ENCODE measurements at places on chromosomes 1 and 21. TPM values are rescaled to one million over a fixed set of nuclear protein-coding genes. Genes with fewer than 3 reads are reported as not detected.

GRCh38 chr1:24928689-24929397, 1.2 kb downstream of the RUNX3 start:
- DNase-seq: peak; percentile 72

- no peak for DNase-seq
These were observed 65.5 kb downstream of the ERI3 start for GRCh38 chr1:44289530-44289929.

SPRR2F gene
- polyA plus RNA-seq: not detected

EDARADD gene
- polyA plus RNA-seq: not detected

TMEM200B gene
- not detected for polyA plus RNA-seq

DNA sequence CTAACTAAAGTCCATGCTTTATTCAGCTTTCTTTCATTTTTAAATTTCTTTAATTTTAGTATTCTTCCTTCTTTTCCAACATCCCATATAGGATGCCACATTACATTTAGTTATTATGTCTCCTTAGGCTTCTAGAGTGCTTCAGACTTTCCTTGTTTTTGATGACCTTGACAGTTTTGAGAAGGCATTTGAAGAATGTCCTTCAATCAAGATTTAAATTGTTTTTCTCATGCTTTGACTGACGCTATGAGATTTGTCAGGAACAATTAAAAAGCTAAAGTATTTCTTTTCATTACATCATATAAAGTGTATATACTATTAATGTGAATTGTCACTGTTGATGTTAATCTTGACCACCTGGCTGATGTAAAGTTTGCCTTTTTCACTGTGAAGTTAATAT, 173.7 kb upstream of the LYPLAL1 start:
- DNase-seq: no peak

DNA sequence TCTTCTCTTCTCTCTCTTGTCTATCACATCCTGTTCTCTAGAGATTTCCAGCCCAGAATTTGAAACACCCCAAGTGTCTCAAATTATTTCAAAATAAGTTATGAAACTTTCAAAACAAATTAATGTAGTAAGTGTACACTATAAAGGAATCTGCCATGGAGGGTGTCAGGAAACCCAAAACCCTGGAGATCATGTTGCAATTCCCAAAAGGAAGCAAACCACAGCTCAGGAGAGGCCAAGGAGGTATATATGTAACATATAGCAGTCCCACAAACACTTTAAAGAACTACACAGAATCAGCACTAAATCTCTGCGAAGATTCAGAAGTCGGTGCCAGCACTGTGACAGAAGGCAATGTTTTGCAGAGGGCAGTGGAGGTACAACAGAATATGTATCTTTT, 26.6 kb downstream of the PTPN14 start:
- DNase-seq: no peak

HAO2 gene
- not detected for polyA plus RNA-seq

- no peak for DNase-seq
These were observed 86.1 kb upstream of the CYYR1 start for GRCh38 chr21:26659182-26659581.

DNA sequence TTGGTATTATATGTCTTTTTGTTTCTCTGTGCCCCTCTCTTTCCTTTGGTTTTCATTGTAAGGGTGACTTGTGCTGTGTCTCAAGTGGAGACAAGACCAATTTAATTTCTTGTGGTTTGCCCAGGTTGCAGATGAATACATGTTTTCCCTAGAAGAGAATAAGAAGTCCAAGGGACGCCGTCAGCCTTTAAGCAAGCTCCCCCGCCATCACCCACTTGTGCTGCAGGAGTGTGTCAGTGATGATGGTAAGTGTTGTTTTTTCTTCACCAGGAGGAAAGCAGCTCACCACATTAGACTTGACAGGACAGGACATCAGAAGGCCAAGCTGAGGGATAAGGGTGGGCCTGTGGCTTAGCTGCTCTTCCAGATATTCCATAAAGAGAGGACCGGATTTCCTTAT, 23.8 kb upstream of the ST3GAL3 start:
- no peak for DNase-seq

- DNase-seq: no peak
These were observed 137.1 kb downstream of the EDEM3 start for GRCh38 chr1:184617433-184618029.

TRIM45 gene
- not detected for polyA plus RNA-seq

- DNase-seq: no peak
These were observed 4.8 kb downstream of the LACTBL1 start for GRCh38 chr1:22967833-22968232.

TNFRSF14 gene
- polyA plus RNA-seq: 75.6 TPM

PRAMEF12 gene
- not detected for polyA plus RNA-seq

GRCh38 chr21:39073717-39074116, 109.5 kb downstream of the PSMG1 start:
- DNase-seq: no peak

DNA sequence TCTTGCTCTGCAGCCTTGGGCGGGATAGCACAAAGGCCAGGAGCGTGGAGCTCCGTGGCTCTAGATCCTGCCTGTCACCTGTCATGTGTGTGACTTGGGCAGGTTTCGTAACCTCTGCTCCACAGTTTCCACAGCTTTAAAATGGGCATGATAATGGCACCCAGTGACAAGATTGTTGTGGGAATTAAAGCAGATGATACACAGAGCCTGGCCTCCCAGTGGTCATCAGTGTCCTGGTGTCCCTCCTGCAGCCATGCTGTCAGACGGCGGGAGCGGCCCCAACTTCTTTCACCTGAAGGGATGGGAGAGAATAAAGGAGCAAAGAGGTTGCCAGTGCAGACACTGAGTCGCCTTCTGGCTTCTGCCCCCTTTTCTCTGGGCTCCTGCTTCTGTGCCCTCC, 61.5 kb downstream of the SLC37A1 start:
- DNase-seq: no peak

DNA sequence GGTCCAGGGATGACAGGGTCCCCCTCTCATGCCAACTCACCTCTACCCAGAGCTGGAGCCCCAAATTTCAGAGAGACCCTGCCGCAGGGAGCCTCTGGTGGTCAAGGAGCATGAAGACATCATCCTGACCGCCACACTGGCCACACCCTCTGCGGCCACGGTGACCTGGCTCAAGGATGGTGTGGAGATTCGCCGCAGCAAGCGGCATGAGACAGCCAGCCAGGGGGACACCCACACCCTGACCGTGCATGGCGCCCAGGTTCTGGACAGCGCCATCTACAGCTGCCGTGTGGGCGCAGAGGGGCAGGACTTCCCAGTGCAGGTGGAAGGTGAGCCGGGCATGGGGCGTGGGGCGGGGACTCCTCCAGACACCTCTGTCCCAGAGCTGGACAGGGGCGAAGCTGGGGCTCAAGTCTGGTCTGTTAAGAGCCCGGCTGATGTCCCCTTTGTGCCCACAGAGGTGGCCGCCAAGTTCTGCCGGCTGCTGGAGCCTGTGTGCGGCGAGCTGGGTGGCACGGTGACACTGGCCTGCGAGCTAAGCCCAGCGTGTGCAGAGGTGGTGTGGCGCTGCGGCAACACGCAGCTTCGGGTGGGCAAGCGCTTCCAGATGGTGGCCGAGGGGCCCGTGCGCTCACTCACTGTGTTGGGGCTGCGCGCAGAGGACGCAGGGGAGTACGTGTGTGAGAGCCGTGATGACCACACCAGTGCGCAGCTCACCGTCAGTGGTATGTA, 66.0 kb downstream of the OBSCN start:
- no peak for DNase-seq

DNA sequence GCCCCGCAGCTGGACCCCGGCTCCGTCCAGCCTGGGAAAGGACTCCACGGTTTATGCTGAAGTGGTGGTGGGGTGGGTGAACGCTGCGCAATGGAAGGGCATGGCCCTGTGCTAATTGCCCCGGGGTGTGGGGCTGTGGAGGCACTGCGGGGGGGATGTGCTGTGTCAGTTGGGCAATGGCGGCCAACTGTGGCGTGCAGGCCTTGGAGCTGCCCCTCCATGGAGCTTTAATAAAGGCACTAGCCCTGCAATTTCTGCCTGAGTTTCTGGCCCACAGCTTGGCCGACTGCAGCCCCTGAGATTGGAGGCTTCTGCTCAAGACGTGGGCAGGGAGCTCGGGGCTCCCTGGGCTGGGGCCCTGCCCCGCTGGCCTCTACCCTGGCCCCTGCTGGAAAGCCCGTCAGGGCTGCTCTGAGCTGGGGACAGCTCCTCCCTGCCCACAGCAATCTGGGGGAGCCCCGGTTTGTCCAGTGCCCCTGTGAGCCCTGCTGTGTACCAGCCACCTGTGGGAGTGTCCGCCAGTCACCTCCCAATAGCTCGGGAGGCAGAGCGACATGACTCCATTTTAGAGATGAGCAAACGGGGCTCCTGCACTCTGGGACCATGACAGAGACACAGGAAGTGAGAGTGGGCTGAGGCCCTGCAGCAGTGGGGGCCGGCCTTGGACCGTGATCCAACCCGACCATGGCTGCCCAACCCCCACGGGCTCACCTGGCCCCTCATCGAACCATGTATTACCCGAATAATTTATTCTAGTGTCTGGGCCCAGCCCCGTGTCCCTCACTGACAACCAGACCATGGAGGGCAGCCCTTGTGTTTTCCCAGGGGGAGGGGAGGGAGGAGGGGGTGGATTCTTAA, 8.7 kb upstream of the TNFRSF14 start:
- DNase-seq: peak; percentile 67

B4GALT2 gene
- 0.52 TPM for polyA plus RNA-seq

GRCh38 chr1:209692296-209692695, 12.3 kb upstream of the HSD11B1 start:
- no peak for DNase-seq

FGR gene
- 112 TPM for polyA plus RNA-seq

DNA sequence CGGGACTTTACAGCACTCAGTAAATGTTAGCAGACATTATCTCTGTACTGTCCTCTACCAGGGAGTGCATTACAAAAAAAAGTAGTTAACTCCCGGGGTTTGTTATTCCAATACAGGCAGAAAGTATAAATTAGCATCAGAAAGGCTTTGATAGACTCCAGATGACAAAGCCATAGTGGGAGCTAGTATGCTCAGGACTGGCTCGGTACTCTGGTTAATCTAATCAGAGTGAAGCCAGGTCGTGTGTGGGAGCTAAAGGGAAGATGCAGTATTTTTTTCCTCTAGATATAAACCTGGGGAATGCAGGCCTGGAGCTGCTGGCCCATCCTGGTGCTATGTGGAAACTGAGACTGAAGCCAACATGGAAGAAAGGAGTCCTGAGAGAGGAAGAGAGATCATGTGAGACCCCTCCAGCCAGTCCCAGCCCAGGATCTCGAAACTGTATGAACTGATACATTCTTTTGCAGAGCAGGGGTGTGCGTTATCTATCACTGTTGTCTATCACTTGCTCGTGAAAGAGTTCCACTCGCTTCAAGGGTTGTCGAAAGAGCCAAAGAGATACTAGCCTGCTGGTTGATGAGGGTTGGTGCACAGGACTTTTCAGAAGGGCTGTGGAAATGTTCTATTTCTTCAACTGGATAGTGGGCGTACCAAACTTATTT, 125.8 kb downstream of the PLPP3 start:
- DNase-seq: no peak

TNFSF18 gene
- not detected for polyA plus RNA-seq

CD1B gene
- not detected for polyA plus RNA-seq

C1orf141 gene
- polyA plus RNA-seq: not detected

UBE4B gene
- polyA plus RNA-seq: 2.0 TPM

- DNase-seq: no peak
These were observed 33.4 kb upstream of the GPR153 start for GRCh38 chr1:6294080-6294889.

DNA sequence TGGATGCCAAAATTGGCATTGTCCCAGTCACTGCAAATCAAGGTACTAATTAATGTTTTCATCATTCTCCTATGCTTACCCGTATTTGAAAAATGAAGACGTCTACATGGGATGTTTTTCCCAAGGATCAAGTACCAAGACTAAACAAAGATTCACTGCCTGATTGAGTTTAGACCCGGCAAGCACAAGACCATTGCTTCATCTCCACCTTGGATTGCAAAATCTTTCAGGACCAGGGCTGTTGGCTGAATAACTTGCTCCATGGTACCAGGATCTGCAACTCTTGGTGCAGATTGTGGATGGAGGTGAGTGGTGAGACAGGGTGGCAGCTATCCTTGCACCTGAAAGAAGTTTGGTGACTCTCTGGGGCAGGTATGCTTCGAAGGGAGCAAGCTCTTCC, 122.5 kb upstream of the ETS2 start:
- no peak for DNase-seq

KLHDC8A gene
- polyA plus RNA-seq: 0.96 TPM

- no peak for DNase-seq
These were observed 8.2 kb downstream of the CRYBG2 start for GRCh38 chr1:26345718-26346117.

DNA sequence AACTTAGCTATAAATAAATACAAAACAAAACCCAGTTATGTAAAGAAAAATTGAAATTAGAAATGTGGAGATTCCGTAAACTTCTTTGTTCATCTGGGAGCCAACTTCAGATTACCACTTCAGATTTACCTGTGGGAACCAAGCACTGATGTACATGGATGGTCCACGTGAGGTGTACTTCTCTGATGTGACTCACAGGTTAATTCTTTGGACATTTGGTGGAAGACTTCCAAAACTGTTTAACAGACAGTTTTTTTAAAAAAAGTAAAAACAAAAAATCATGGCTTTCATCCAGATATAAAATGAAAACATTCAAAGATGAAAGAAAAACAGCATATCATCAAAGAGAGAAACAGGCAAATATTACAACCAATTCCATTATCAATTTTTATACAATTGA, 92.0 kb downstream of the MAST2 start:
- DNase-seq: no peak

- peak; percentile 1 for DNase-seq
These were observed 35.0 kb upstream of the HUNK start for GRCh38 chr21:31837618-31838390.

OXCT2 gene
- polyA plus RNA-seq: 0.92 TPM

GRCh38 chr1:45429561-45430159, 61.3 kb downstream of the TESK2 start:
- DNase-seq: no peak

DNA sequence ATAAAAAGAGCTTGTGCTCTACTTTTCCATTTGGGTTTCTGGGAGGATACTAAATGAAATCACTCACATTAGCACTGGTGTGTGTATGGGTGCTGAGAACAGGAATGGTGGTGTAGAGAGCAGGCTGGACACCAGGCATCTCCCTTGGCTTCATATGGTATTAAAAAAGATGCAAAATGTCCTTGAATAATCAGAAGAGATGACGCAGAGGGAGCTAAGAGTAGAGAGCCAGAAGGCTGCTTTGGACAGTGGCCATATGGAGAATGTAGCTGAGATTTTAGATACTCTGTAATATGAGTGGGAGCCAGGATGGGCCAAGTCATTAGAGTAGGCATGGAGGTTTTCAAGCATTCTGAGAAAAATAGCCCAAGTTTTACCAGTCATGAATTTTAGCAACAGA, 112.3 kb upstream of the ZRANB2 start:
- no peak for DNase-seq

DNA sequence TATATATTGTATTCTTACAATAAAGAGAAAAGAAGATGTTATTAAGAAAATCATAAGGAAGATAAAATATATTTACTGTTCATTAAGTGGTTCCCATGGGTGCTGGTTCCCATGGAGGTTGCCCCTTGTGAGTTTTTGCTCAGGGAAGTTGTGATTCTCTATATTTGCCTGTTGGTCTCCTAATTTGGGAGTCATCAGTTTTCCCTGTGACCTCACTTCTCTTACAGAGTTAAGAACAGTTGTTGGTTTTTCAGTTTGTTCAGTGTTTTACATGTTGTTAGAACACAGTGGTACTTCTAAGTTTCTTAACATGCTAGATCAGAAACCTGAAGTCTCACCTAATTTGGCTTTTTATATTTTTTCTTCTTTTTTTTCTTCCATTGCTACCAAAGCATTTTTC, 109.2 kb downstream of the OSBPL9 start:
- no peak for DNase-seq
